ENCODE measurements at places on chromosomes 11 and 22.
A peak's percentile ranks its signal among the peaks of the same experiment; 100 is the strongest.

DNA sequence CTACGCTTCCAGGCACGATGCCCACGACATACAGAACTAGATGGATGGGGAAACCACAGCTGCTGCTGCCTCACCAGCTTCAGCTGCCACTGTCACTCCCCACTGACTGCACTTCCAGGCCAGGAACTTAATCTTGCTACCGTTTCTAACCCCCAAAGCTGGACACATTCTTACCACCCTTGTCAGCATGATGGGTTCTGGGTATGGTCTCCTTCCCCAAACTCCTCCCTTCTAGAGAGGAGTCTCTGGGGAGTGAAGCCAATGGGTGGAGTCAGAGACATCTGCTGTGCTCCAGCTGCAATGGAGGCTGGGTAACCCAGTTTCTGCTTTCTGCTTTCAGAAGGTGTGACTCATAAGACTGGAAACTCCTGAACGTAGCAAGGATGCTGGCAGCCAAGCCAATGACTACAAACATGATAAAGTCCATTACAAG is 87.0 kb upstream of the THY1 start:
- peak; percentile 61 for DNase-seq

- DNase-seq, result no peak
These were observed 253.7 kb upstream of the POU2AF2 start for GRCh38 chr11:110991661-110992355.

- DNase-seq, result no peak
These were observed 4.6 kb downstream of the GATD1 start for GRCh38 chr11:772429-773390.

GRCh38 chr11:65787649-65788622 is 1.1 kb downstream of the OVOL1 start:
- no peak for DNase-seq

DNA sequence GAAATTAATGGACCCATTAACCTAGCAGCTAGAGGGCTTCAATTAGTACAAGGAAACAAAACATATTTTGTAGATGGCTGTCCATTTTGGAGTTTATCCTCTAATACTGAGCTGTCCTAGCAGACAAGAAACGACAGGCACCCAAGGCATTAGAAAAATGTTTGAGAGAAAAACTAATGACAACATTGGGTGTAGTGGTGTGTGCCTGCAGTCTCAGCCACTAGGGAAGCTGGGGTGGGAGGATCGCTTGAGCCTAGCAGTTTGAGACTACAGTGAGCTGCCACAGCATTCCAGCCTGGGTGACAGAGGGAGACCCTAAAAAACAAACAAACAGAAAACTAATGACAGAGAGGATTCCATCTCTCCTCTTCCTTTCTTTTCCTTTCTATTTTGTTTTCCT is 1.5 kb downstream of the A4GALT start:
- DNase-seq, result no peak

DNA sequence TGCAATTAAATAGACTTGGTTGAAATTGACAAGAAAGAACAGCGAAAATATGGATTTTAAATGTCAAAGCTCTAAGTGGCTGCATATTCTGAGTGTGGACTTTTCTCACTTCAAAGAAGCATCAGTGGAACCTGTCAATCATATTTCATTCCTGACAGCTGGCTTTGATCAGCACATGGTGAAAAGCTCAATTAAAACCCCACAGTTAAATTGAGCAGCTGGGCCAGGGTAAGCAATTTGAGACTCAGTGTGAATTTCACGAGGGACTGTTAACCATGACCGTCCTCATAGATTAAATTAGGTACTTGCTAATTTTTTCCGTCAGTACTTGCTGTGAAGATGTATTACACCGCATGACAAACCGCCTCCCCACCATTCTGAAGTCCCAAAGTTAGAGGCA is 11.0 kb upstream of the OR10D3 start:
- no peak for DNase-seq

DNA sequence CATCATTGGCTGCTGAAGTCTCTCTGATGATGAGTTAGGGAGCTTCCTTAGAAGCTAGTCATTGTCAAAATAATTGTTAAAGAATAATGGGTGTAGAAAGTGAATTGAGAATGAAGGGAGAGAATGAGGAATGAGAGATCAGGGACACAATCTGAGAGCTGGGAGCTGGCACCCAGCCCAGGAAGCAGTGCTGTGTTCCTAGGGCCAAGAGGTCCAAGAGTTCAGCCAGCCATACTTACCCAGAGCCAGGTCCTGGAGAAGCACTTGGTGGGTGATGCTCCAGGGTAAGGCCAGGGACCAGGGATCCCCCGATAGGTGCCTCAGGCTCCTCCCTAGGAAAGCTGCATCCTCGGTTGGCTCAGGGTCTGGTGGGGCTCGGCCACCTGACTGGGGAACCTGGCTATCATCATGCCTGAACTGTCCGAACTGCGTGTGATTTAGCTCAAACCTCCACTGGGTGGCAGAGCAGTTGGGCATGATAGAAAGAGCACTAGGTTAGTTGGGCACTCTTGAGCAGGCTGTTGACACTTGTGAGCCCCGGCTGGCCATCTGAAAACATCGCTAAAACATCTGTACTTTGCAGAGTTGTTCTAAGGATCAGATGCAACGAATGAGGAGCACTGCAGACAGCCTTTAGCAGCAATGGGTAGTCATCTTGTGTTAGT is 123.9 kb upstream of the NCAM1 start:
- no peak for DNase-seq

- no peak for DNase-seq
These were observed 108.7 kb upstream of the E2F8 start for GRCh38 chr11:19349340-19350025.

DNA sequence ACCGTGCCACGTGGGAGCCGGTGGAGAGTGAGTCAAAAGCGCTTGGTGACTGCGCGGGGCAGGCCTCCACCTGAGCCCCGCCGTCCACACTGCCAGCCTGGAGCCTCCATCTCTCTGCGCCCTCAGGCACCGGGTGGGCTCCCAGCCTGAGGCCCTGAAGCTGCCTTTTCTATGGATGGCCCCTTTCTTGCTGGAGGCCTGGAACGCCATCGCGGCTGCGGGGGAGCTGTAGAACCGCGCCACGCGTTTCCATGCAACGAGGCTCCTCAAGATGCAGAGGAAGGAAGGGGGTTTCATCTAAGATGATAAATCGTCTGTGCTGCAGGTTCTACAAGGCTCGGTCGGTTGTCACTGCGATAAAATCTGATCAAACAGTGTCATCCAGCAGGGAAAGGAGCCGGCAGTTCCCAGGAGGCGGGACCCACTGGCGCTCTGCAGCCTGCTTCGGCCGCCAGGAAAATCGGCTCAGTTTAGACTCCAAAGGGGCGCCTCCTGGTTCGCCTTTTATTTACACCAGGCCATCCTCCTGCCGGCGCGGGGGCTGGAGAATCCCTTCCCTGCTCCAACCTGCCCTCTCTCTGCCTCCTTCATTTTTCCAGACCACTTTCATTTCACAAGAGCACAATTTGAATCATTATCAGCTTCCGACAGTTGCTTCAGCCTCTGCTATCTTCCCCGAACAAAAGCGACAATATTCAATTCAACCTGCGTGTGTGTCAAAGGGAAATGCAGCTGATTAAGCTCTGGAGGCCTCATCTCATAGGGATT is 624.4 kb downstream of the BRD1 start:
- no peak for DNase-seq

DNA sequence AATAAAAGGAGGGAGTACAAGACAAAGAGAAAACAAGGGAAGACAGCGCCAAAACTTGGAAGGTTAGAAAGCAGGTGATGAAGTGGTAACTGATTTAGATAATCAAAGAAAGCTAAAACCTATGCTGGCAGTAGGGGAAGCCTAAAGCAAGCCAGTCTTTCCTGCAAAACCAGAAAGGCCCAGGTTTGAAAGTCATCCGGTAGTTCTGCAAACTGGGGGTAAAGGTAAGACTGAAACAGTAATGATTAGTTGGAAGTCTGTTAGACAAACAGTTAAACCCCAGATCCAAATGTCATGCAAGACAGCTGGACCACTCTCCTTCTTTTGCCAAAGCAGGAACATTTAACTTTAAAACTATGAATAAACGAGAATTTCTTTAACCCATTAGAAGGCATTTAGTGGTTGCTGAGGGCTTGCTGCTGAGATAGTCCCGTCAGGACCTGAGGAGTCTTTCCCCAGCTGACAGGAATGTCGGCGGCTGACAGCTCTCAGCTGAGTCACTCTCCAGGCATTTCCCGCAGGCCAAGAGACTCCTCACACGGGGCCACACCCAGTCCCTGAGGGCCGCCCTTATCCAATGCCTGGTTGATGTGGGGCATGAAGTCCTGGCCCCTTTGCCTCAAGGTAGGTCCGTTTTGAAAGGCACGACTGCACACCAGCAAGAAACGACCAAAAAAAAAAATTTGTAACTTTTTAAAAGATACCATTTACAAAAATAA is 36.3 kb upstream of the CFAP300 start:
- DNase-seq, result no peak

- no peak for DNase-seq
These were observed 8.7 kb upstream of the KCNA4 start for GRCh38 chr11:30025396-30026139.

DNA sequence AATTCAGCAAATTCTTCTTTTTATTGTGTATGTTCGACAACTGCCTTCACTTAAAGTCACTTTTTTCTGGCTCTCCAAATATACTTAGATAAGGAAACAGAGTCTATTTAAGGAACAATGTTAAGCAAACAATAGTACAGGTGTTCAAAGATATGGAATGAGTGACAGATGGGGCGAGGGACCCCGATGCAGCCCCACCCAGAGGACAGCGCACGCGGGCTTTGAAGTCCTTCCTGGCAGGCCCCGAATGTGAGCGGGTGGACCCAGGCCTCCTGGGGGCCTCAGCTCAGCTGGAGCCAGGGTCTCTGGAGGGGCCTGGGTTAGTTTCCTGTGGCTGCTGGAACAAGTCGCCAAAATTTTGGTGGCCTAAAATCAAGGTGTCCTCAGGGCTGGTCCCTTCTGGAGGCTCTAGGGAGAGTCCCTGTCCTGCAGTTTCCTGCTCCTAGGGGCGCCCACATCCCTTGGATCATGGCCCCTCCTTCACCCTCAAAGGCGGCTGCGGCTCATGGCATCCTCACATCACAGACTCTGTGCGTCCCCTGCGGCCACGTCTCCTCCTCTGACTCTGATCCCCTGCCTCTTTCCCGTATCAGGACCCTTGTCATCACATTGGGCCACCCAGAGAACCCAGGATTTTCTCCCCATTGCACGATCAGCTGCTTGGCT is 40.6 kb upstream of the KCNQ1OT1 start:
- no peak for DNase-seq

GRCh38 chr22:26377170-26377830 is 51.8 kb upstream of the ASPHD2 start:
- no peak for DNase-seq

DNA sequence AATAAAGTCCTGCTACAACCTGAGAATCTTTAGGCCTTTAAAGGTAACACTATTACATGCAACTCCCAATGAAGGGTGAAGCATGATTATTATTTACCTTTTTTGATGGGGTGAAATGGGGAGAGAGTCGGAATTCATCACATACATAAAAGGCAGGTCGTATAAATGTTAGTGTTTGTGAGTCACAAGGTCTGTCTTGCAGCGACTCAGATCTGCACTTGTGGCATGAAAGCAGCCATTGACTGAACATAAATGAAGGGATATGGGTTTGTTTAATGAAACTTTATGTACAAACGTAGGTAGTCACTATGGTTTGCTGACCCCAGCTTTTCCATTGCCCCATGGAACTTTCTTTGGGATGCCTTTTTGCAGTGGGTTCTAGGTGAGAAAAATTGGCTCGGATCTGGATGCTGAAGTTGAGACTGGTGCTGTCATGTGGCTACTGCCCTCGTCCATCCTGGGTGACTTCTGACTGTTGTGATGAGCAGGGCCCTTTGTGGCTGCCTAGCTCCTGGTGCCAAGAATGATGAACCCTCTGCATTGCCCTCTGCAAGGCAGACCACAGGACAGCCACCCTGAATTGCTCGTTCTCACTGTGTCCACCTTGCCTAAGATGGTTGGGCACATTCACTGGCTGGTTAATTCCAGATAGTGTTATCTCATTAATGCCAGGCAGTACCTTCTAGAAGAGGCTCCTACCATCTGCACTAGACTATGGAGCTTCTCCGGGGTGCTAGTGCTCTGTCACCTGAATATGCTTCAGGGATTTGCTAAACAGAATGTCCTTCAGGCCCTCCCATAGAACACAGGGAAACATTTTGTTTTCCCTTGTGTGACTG is 11.3 kb downstream of the GGTLC2 start:
- no peak for DNase-seq

DNA sequence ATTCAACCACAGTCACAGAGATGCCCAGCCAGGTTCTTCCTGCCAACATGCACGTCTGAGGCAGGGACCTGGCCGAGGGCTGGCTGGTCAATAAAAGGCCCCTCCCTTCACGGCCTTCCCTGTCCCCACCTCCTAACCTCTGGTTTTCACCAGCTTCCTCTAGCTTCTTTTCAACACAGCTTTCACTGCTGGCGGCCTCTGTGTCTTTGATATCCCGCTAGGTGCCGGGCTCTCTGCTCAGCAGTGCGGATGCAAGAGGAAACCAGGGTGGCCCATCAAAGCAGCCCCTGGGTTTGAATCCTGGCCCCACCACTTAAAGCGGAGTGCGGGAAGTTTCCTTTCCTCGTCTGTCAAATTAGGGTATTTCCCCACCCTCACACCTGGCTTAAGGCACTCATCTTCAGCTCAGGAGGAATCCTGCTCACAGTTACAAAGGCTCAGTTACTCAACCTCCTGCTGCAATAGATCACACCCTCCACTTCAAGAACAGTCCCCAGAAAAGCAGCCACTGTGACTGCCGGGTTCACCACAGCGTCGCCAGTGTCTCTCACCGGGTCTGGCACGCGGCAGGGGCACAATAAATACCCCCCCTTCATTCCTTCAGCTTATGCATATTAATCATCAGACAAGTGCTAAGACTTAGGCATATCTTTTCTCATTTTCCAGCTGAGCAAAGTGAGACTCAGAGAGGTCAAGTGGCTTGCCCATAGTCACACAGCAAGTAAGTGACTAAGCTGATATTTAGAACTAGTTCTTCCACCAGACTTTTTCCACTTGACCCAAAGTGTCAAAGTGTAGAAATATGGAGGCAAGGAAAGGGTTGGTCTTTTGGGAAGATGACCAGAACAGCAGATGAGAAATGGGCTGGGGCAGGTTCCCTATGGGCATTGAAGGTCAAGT is 45.7 kb downstream of the TXN2 start:
- DNase-seq, result peak; percentile 31

DNA sequence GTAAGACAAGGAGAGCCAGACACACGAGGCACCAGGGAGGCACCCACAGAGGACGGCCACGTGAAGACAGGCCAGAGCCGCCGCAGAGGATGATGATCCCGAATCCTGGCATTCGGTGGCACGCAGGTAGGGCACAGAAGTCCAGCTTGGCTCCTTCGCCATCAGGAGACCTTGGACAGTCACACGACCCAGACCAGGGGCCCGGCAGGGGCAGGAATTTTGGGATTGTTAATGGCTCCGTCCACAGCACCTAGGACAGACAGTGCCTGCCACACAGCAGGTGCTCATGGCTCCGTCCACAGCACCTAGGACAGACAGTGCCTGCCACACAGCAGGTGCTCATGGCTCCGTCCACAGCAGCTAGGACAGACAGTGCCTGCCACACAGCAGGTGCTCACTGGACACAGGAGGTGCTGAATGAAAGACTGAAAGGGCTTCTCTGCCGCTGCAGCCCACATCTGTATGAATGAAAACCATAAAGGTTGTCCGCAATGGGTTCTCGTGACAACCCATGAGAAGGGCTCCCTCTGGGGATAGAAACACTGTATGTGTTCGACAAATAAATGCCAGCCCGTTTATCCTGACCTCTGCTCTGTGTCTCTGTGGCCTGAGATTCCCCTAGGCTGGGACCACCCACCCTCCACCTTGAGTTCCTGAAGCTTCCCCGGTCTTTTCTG is 341.6 kb downstream of the CTTN start:
- DNase-seq, result no peak

GRCh38 chr11:76863196-76863777 is 2.6 kb downstream of the ACER3 start:
- no peak for DNase-seq

- peak; percentile 67 for DNase-seq
These were observed at the start of gene APBB1 for GRCh38 chr11:6419009-6419631. Gene APBB1 (minus strand): TSS chr11:6419094. CDS start chr11:6411347, 7,747 bp downstream.

Measured in T-helper 2 cell treated with Interferon-gamma antibody and Interleukin-4, amounts not matched to agents 5 μg/mL and 100 μg/mL, for 36 hours (primary cell).